T-cell (primary cell): ENCODE measurements at places on chromosomes 7 and 10.

DNA sequence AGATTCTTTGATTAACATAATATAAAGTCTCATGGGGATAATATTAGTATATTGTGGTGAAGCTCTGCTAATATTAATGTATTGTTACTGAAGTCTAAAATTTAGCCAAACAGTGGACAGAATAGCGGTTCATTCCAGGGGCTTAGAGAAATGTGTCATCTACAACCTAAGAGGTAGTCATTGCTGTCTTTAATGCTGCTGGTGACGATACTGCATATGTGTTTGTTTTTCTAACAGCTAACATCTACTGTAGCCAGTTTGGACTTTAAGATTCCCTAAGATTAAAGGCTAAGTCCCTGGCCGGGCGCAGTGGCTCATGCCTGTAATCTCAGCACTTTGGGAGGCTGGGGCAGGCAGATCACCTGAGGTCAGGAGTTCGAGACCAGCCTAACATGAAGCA is 102.0 kb upstream of the SAMD8 start:
- no peak for DNase-seq
- no peak overlapping the region for H3K4me3 ChIP-seq
- peak overlapping the region; percentile 3 for H3K27ac ChIP-seq
- H3K36me3 ChIP-seq: peaks cover 4% of the 10 kb centered on the region

GRCh38 chr7:128937647-128938543 is at the start of gene IRF5:
TSS of gene IRF5 (plus strand) at chr7:128937927. CDS start at chr7:128942082, 4,155 bp downstream.
- no peak for DNase-seq
- H3K36me3 ChIP-seq: no peaks in the 10 kb centered on the region
- peak within 1 kb of the TSS; percentile 52 for H3K27ac ChIP-seq
- peak within 1 kb of the TSS; percentile 70 for H3K4me3 ChIP-seq

GRCh38 chr7:69932034-69932628 is 333.9 kb downstream of the AUTS2 start:
- no peak for DNase-seq
- peaks cover 4% of the 10 kb centered on the region for H3K4me1 ChIP-seq
- H3K27me3 ChIP-seq: no peaks in the 10 kb centered on the region
- no peak overlapping the region for H3K27ac ChIP-seq
- no peak overlapping the region for H3K4me3 ChIP-seq
- no peaks in the 10 kb centered on the region for H3K36me3 ChIP-seq

- H3K4me3 ChIP-seq: no peak overlapping the region
- H3K4me1 ChIP-seq: peaks cover 54% of the 10 kb centered on the region
- peak; percentile 76 for DNase-seq
- H3K27ac ChIP-seq: no peak overlapping the region
- no peaks in the 10 kb centered on the region for H3K36me3 ChIP-seq
These were observed 89.4 kb downstream of the SH3PXD2A start for GRCh38 chr10:103765981-103766380.

DNA sequence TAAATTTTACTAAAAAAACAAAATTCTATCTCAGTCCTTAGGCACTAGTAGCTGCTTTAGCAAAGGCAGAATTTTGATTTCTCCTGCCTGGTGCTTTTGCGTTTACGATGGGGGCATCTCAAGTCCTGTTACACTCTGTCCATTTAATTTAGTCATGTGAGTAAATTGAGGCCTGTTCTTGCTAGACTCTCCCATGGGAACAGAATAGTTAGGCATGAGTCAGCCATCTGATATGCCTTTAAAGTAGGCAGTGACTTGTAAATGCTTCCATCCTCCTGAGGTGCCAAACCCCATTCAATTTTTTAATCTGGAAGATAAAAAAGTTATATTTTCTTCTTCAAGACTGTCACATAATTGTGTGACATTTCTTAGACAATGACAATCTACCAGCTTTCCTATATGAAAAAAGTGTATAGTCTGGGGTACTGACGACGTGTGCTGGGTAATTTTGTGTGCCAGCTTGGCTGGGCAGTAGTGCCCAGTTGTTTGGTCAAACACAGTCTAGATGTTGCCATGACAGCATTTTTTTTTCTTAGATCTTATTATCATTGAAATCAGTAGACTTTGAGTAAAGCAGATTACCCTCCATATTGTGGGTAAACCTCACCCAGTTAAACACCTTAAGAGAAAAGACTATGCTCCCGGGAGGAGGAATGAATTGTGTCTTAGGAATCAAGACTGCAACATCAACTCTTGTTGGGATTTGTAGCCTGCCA is 603.4 kb downstream of the SORCS1 start:
- no peak overlapping the region for H3K27ac ChIP-seq
- DNase-seq: no peak
- no peaks in the 10 kb centered on the region for H3K27me3 ChIP-seq
- H3K36me3 ChIP-seq: no peaks in the 10 kb centered on the region
